ENCODE measurements at places on chromosomes 12 and 14.

GRCh38 chr12:88417531-88417930 lies 162.7 kb downstream of the KITLG start:
- no peak for DNase-seq

DNA sequence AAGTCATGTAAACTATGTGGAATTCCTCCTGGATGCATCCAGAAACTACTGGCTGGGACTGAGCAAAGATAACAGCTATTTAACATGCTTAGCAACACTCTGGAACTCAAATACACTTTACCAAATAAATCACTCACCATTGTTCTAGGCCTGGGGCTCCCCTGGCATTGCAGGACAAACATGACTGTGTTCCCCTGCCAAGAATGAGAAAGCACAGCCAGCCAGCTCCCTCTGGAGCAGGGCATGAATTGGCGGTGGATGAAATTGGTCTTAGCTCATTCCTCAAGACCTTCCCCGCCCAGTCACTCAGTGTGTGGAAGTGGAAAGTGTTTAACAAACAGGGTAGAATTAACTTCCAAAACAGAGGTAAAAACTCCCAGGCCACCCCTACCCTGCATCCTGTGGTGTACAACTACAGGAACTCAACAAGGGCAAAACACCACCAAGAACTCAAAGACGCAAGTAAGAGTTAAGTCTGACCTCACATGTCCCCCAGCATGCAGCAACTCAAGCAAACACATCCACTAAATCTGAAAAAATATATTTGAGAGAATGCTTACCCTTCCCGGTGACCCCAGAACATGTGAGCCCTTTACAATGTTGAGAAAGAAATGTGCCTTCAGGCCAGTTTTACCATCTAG lies 58.4 kb upstream of the BDKRB2 start:
- no peak for DNase-seq

- no peak for DNase-seq
These were observed 953.6 kb downstream of the SLC6A15 start for GRCh38 chr12:83958997-83959396.

- DNase-seq, result no peak
These were observed 45.9 kb upstream of the GSG1 start for GRCh38 chr12:13149411-13149810.

Measured in spleen (tissue), 13 donors.